ENCODE measurements at places on chromosomes 7 and 10.

DNA sequence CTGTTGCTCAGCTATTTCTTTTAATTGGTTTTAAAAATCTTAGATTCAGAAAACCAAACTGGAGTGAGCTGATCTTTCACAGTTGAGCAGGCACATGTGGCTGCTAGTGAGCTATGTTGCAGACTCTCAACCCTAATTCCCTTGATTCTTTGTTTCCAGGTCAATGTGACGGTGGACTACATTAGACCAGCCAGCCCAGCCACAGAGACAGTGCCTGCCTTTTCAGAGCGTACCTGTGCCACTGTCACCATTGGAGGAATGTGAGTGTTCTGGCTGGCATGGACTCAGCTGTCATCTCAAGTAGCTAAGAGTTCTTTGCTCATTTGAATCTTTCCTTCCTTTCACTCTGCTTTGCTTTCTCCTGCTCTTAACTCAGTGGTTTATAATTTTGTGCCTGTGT is 187.1 kb downstream of the LRRC4 start:
- no peak for DNase-seq

DNA sequence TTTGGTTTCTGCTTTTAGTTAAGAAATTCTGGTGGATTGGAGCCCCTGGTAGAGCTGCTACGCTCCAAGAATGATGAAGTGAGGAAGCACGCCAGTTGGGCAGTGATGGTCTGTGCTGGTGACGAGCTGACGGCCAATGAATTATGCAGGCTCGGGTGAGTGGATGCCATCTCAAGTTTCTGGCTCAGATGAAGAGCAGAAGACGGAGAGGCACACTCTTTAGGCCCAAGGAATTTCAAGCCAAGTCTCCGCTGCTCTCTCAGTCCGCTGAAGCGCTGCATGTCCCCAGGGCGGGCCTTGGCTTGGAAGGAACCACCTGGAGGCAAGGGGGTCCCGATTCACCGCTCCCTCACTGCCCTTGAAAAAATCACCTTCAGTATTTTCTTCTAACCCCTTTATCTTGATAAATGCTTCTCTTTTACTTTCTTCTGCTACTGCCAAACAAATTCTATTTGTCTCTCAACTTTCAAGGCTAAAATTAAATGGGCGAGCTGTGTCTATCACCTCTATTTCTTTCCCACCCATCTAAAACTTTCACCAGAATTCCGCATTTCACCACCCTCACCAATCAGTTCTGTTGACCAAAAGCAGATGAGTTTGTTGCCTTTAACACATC is 74.2 kb downstream of the ARMC3 start:
- DNase-seq, result no peak

GRCh38 chr7:22445140-22445743 is 54.7 kb downstream of the STEAP1B start:
- DNase-seq, result no peak

DNA sequence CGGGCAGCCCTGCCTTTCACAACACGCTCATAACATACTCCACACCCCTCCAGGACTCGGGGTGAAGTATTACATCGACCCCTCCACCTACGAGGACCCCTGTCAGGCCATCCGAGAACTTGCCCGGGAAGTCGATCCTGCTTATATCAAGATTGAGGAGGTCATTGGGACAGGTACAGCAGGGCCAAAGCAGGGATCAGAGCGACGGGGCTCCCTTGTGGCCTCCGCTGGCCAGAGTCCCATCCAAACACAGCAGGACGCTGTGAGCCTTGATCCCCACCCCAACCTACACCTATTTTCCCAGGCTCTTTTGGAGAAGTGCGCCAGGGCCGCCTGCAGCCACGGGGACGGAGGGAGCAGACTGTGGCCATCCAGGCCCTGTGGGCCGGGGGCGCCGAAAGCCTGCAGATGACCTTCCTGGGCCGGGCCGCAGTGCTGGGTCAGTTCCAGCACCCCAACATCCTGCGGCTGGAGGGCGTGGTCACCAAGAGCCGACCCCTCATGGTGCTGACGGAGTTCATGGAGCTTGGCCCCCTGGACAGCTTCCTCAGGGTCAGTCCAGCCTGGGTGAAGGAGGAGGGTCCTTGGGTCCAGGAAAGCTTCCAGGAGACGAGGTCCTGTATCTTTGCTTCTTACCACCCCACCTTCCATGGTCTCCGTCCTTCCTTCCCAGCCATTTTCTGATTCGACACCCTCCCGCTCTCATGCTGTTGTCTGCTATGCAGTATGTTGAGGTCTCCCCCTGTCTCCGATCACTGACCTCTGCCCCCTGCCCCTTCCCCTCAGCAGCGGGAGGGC is 13.5 kb downstream of the EPHB6 start:
- DNase-seq, result no peak

- no peak for DNase-seq
These were observed 217.4 kb downstream of the LRMDA start for GRCh38 chr10:75648854-75649253.

- DNase-seq, result no peak
These were observed 48.4 kb downstream of the ASB13 start for GRCh38 chr10:5618042-5618441.

DNA sequence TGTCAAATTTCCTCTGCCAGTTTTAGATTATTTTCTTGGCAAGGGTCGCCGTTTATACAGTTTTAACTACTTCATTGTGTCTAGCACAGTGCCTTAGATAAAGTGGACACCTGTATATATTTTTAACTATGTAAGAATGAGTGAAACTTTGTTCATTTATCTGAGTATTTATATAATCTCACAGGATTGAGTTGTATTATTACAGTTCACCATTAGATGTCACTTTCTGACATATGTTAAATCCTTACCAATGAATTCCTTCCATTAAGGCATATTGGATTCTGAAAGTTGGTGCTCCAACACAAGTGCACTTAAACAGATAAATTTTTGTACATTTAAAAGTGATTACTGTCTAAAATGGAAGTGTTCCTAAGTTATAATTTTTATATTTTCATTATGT is 43.0 kb downstream of the ZMYND11 start:
- no peak for DNase-seq

DNA sequence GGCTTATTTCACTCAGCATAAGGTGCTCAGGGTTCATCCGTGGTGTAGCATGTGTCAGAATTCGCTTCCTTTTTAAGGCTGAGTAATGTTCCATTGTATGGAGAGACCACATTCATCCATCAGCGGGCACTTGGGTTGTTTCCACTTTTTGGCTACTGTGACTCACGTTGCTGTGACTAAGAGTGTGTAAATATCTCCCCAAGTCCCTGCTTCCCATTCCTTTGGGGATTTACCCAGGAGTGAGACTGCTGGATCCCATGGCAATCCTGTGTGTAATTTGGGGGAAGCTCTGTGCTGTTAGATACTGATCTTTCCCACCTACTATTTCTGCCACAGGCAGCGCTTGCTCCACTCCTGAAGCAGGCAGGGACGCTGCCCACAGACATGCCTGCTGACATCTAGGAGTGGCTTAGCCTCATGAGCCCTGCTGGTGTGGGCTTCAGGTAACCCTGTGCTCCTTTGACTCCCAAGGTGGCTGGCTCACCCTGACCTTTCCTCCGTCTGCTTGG is 346.0 kb downstream of the FRMD4A start:
- no peak for DNase-seq

DNA sequence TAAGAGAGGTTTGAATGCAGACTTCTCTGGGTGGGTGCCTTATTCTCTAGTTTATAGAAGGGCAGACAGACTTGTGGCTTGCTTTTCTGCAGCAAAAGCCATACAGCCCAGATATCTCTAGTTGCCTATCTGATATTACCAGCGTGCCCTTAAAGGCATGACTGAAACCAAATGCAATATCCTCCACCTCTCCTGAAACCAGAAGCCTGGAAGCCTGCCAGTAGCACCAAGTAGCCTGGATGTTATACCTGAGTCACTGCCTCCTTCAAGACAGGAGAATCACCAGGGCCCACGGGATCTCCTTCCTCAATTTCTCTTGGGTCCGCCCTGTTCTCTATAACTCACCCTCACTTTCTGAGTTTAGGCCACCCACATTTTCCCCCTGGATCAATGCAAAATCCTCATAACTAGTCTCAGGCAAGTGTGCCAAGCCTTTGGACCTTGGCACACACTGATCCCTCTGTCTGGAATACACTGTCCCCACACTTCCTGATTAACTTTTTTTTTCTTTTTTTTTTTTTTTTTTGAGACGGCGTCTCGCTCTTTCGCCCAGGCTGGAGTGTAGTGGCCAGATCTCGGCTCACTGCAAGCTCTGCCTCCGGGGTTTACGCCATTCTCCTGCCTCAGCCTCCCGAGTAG is 638.4 kb downstream of the GALNT17 start:
- DNase-seq, result no peak

DNA sequence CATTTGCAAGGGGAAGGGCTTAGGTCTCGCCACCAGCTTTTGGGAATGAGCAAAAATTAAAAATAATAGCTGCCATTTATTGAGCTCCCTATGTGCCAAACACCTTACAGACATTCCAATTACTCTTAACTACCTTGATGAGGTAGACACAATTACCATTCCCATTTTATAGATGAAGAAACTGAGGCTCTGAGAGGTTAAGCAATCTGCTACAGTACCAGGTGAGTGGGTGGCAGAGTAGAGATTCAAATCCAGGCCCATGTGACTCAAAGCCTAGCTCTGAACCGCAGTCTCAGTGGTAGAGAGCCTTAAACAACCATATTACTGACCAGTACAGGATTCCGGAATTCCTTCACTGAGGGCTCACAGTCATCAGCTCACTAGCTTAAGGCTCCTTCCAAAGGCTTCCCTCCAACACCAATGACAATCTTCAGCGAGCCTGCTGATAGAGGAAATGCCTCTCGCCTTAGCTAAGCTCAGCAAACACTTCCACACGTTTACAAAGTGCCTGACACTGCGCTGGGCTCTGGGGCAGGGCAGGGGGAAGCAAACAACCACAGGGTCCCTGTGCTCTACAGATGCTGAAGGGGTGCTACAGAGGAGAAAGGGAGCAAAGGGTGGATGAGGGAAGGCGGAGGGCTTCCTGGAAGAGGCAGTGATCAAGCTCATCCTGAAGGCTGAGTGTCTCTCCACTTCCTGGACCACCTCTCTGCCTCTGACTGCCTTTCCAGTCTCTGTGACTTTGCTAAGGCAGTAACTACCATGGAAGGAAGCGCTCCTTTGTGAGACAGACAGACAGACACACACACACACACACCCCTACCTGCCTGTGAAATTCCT is 7.4 kb downstream of the LRRC20 start:
- no peak for DNase-seq

- DNase-seq, result no peak
These were observed 80.1 kb downstream of the ANKRD26 start for GRCh38 chr10:27020243-27020642.

GRCh38 chr7:30327813-30328212 is 43.4 kb downstream of the ZNRF2 start:
- DNase-seq, result no peak

GRCh38 chr7:140300243-140301136 is 97.8 kb downstream of the SLC37A3 start:
- DNase-seq, result no peak

- no peak for DNase-seq
These were observed 220.4 kb downstream of the HDAC9 start for GRCh38 chr7:18715988-18716387.

- no peak for DNase-seq
These were observed 1.3 kb downstream of the LFNG start for GRCh38 chr7:2520761-2521290.

DNA sequence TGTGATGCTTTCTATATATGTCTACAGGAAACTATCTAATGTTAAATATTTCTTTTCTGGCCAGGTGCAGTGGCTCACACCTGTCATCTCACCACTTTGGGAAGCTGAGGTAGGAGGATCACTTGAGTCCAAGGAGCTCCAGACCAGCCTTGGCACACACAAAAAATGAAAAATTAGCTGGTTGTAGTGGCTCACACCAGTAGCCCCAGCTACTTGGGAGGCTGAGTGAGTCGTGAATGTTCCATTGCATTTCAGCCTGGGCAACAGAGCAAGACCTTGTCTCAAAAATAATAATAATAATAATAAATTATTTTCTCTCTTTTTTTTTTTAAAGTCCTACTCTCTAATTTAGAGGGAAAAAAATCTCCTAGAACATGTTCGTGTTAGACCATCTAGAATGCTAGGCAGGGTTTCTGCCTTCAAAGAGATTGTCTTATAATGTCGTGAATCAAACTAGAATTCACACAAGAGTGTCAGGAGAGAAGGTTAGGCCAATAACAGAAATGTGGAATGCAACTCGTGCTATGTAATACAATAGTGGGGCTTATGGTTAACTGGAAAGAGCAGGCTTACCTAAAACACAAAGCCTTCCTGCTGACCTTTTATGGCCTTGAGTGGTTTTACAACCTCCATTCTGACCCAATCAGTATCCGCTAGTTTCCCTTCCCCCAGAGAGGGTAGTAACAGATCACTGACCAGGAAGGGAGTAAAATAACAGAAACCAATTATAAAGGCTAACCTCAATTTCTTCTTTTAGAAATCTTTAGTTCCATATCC is 46.3 kb downstream of the MYOF start:
- DNase-seq, result no peak

GRCh38 chr7:2851497-2851896 is 7.4 kb upstream of the GNA12 start:
- DNase-seq, result no peak

GRCh38 chr7:127922656-127923055 is 108.6 kb downstream of the LRRC4 start:
- no peak for DNase-seq

GRCh38 chr7:92244808-92245486 is 767 bp downstream of the KRIT1 start:
- no peak for DNase-seq

GRCh38 chr7:36107926-36108631 is 45.0 kb upstream of the EEPD1 start:
- no peak for DNase-seq

GRCh38 chr10:5479481-5480161 is 19.7 kb downstream of the CALML5 start:
- DNase-seq, result no peak

GRCh38 chr10:77552252-77552651 is 85.4 kb downstream of the KCNMA1 start:
- no peak for DNase-seq

- no peak for DNase-seq
These were observed 159.1 kb downstream of the SRPK2 start for GRCh38 chr7:105229641-105230040.

- no peak for DNase-seq
These were observed 217.1 kb upstream of the ZMIZ1 start for GRCh38 chr10:78851647-78852046.

GRCh38 chr7:39733881-39734632 is 110.7 kb downstream of the RALA start:
- no peak for DNase-seq

DNA sequence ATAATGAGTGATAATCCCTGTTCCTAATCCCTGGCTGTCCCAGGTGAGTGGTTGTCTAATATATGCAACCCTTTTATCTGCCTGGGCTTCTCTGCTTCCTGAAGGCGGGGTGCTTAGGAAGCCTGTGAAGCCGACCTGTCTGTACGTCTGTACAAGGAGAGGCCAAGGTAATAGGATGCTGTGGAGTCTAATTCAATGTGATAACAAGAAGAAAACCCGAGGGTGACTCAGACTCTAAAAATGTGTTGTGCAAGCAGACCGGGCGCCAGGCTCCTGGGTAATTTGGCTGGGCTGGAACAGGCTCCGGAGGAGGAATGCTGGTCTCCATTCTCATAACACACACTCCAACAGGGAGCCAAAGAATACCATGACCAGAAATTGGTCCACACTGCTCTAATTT is 43.6 kb downstream of the THNSL1 start:
- no peak for DNase-seq

Data from CD8-positive, alpha-beta memory T cell (primary cell).